ENCODE measurements at places on chromosomes 1 and 21.
A peak's percentile ranks its signal among the peaks of the same experiment; 100 is the strongest.

DNA sequence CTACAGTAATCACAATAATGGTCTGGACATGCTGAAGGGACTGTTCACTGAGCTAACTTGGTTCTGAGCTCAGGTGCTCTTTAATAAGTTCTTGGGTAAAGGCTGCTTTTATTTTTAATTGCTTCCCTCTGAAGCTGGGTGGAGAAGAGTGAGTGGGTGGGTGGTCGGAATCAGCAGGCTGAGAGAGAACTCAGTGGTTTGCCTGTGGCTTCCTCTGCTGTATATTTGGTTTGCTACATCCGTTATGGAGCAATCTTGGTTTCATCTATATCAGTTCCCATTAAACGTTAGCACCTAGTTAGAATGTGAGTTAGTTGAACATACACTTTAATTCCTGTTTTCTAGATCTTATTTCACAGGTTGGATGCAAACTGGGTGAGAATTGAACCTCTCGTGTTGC, 23.3 kb downstream of the CNIH4 start:
- no peak for DNase-seq

- DNase-seq: no peak
These were observed 5.7 kb upstream of the CPLANE2 start for GRCh38 chr1:16242556-16243214.

DNA sequence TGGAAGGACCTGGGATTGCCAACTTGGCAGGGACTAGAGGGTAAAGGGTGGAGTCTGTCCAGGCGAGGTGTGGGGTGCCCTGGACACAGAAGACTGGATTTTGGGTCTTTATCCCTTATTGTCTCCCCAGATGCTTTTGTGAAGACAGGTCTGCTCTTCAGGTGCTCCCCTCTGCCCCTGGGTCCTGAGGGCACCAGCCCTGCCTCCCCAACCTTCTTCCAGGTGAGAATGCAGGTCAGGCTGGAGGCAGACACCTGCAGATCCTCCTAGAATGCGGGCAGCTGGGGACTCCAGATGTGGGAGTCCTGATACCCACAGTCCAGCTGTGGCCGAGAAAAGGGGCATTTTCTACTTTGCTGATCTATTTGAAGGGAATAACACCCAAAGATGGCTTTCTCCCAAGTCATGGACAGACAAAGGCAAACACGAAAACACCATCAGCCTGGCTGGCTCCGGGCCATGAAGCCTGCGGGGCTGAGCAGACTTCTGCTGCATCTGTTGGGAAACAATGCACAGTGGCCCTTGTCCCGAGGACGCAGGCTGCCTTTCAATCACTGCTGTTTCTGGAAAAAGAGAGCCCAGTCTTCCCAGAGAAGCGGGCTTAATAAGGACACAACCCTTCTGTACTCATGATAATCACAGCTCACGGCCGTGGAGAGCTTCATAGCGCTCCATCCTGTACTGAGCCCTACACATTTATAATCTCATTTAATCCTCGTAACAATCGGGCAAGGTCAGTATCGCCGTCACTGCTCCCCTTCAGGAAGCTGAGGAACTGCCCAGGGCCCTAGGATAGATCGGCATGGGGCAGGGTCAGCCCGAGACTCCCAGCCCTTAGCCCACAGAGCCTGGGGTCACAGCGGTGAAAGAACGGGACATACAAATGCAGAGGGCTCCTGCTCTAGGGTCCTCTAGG, 62.0 kb upstream of the ABCG1 start:
- DNase-seq: no peak

GRCh38 chr1:175481126-175482070, 262.0 kb downstream of the TNR start:
- DNase-seq: peak; percentile 54

GRCh38 chr21:20971296-20971921, 26.8 kb upstream of the NCAM2 start:
- DNase-seq: no peak

GRCh38 chr21:30153697-30154340, 12.8 kb downstream of the CLDN17 start:
- DNase-seq: no peak

- peak; percentile 100 for DNase-seq
These were observed 52.7 kb upstream of the GRHL3 start for GRCh38 chr1:24266398-24266941.

DNA sequence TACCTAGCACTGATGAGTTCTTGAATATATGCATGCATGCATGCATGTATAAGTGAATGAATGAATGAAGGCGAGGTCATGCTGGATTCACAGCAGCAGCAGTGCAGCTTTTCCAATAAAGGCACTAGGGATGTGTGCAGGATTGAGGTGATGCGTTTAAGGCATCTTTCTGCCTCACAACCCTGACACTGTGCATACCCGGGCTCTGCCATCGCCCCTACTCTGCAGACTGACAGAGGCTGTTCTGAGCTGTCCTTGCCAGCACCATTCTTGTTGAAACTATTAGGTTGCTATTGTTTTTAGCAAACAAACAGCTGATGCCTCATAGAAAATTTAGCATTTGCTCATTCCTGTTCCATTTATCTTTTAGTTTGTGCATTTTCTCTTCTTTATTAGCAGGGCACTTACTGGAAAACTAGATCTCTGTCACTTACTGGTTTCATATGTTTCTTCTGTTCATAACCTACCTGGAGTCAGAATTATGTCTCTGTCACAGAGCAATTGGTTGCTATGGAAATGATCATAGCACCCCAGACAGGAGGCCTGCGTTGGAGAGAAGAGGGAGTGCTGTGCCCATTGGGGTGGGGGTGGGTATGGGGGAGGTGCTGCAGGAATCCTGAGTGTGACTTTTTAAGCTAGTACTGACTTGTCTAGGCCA, 79.0 kb downstream of the CD58 start:
- DNase-seq: no peak

DNA sequence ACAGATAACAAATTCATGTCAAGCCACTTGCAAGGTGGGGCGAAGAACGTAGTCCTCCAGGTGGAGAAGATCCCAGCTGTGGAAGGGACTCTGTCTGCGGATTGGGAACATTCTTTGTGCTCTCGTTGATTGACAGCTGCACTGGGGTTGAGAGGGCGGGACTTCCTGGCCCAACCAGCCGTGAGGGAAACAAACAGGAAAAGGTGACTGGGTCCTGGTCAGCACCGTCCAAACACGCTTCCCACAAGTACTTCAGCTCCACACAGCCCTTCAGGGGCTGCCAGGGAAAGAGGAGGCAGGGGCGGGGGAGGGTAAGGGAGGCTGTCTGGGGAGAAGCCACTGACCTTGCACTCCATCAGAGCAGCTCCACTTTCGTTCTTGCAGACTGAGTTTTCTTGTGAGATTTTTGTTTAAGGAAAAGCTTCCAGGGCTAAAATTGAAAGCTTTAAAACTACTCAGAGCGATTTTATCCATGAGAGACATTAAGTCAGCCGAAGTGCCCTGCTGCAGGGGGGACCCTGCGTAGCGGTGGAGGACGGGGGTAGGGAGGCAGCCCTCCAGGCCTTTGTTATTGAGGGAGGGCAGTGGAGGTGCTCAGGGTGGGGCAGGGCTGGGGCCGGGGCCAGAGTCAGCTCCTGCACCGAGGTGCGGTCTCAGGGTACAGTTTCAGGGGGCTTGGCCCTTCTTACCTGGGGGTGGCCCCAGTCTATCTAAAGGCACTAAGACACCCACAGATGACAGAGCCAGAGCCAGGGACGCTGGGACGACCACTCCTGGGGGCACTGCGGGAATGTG, 21.6 kb upstream of the STUM start:
- DNase-seq: peak; percentile 72

All from islet precursor cell (in vitro differentiated cells).